ENCODE measurements at places on chromosomes 1 and 21.

- DNase-seq, result no peak
Measured at GRCh38 chr21:14763695-14764064, 217.6 kb upstream of the SAMSN1 start.

GRCh38 chr21:40976198-40977109 lies 129.5 kb upstream of the DSCAM start:
- DNase-seq, result no peak

GRCh38 chr1:206738370-206739366 lies 31.9 kb upstream of the IL19 start:
- DNase-seq, result no peak

- DNase-seq, result no peak
Measured at GRCh38 chr1:29593601-29594382, 357.5 kb downstream of the PTPRU start.

Data from CD4-positive, alpha-beta T cell treated with Interleukin-10 for 1 hour (primary cell).